ENCODE measurements at places on chromosomes 11 and 22.
A peak's percentile ranks its signal among the peaks of the same experiment; 100 is the strongest.

DNA sequence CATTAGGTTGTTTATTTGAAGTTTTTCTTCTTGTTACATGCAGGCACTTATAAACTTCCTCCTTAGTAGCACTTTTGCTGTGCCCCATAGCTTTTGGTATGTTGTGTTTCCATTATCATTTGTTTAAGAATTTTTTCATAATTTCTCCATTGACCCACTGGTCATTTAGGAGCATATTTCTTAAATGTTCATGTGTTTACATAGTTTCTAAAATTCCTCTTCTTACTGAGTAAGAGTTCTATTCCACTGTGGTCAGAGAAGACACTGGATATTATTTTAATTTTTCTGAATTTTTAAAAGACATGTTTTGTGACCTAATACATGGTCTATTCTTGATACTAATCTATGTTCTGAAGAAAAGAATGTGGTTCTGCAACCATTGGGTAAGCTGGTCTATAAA, 333.0 kb downstream of the DDX10 start:
- DNase-seq: no peak

- DNase-seq: no peak
Measured at GRCh38 chr11:18404062-18404461, 8.1 kb upstream of the LDHC start.

- DNase-seq: no peak
Measured at GRCh38 chr11:114556135-114556534, 3.5 kb downstream of the NXPE1 start.

GRCh38 chr22:40241200-40241763, 63.6 kb downstream of the TNRC6B start:
- DNase-seq: no peak

DNA sequence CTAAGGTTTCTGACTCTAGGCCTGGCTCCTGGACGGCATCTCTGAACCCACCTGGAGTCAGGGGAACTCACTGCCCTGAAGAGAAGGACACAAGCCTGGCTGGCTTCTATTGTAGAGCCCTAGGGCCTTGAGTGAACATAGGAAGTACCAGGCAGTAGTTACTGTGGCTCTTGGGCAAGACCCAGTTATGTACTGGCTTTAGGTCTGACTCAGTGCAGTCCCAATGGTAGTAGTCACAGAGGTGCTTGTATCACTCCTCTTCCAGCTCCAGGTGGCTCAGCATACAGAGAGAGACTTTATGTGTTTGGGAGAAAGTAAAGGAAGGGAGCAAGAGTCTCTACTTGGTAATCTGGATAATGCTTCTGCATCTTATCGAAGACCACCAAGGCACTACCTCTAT, 13.9 kb upstream of the PAK1 start:
- no peak for DNase-seq

DNA sequence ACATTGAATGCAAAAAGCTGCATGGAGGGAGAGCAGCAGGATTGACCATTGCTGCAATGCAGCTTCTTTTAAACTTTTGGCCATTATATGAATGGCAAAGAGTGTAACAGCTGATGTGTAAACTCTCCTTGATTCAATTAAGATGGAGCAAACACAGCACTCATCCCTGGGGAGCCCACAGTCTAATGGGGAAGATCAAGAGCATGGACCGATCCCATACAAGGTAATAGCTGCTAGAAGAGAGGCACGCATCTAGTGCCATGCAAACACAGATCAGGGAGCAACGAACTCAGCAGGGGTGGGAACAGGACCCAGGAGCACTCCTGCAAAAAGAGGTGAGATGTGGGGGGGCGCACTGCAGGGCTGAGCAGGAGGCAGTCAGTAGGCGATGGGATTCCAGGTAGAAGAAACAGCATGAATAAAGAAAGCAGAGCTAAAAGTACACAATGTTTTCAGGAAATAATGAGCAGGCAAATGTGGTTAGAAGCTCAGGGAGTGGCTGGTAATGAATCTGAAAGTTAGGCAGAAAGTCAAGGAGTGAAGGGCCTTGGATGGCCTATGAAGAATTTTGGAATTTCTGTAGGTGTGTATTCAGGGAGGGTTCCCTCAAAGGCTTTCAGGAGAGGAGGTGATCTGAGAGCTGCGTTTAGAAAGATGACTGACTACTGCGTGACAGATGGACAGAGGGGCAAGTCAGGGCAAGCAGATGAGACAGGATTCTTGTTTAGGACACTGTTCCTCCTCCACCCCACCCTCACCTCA, 17.2 kb upstream of the BMAL1 start:
- no peak for DNase-seq

DNA sequence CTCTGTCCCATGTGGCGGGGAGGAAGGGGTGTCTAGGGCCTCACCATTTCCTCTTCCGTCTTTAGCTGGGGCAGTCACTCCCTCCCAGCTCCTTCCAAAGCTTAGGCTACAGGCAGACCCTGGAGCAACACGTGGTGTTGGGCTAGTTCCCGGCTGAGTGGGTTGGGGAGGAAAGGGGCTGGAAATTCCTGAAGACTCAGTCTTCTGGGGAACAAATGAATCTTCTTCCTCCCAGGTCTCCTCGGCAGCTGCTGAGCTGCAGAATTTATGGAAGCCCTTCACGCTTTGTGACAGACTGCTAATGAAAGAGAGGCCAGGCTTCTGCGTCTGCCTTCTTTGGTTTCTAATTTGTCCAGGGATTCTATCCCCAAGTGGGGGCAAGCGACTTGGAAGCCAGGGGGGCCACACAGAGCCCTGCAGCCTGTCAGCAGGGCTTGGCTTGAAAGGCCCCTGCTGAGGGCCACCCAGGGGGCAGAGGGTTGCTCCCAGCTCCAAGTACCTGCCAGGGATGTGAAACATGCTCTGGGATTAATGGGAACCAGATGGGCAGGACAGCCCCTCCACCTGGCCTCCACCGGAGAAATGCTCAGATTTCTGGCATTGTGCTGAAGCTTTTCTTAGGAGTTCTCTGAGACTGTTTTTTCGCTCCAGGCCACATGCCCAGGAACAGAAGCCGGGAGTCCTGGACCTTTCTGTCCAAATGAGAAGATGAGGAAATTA, 123.1 kb downstream of the PKNOX2 start:
- no peak for DNase-seq

DNA sequence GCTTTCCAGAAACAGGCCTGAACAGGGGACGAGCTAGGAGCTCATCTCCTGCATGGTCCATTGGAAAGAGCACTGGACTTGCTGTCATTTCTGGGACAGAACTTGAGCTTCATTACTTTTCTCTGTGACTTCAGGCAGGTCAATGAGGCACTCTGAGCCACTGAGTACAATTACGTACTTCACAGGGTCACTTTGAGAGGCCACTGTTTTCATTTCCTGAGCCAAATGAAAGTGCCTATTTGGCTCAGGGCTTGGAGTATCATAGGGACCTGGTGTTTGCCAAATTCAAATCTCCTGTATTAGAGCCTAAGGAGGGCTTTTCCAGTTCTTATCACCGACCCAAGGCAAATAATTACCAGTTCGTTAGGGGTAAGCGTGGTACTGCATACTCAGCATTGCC, 319.3 kb downstream of the CADM1 start:
- DNase-seq: no peak

- DNase-seq: no peak
Measured at GRCh38 chr22:48481748-48482147, 1345.9 kb downstream of the BRD1 start.

DNA sequence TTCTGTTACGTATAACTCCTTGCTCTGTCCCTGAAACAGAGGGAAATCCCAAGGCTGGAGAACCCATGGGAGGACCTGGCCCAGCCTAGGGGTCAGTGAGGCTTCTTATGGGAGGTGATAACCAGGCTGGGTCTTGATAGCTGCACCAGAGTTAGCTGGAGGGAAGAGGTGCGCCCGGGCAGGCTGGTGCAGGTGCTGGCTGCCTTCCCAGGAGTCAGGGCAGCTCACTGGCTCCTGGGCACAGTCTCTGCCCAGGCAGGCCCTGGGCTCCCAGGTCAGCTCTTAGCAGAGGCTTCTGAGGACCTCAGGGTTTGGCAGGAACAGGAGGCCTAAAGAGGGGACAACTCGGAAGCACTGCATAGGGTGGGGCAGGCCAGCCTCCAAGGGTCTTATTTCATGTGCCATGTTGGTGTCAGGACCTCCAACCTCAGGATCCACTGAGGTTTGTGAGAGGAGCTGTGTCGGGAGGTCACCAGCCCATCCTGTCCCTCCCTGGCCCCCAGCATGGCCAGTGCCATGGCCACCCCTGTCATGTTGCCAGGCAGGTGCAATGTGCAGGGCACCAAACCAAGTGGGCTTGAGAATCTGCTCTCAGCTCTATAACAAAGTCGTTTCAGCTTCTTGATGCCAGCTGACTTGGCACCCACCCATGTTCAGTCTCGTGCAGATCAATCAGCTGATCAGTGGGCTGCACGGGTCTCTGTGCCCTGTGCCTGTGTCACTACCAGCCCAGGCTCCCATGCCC, 20.5 kb upstream of the CELSR1 start:
- DNase-seq: no peak

DNA sequence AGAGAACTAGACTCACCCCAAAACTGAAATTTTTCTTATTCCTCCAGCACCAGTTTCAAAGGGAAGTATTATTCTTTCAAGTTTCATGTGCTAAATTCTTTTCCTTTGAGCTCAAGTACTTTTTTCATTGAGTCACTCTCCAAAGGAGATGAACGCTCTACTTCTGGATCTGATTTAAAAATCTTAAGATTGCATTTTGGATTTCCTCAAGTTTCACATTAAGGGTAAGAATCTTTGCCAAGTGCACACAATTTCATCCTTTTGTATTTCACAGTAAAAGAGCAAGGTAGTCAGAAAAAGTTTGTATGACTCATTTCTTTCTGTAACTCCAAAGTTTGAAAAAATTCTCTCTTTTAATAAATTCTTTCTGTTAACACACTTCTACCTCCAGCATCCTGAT, 435.5 kb downstream of the RAB38 start:
- DNase-seq: no peak

DNA sequence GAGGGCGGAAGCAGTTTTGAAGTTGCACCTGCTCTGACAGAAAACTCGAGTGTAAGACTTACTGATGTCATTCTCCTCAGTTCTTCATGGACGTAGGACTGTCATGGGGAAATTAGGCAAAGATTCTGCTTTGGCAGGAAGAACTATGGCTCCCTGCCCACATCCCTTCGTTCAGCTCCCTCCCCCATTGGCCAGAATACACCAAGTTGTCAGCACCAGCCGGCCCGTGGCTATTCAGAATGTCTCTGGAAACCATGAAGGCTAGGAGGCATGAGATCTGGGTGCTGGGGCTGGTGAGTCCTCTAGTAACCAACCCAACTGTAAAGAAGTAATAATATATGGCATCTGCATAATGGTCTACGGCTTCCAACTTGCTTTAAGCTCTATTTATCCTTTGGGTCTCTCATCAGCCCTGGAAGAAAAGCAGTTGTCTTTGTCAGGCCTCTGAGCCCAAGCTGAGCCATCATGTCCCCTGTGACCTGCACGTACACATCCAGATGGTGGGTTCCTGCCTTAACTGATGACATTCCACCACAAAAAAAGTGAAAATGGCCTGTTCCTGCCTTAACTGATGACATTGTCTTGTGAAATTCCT, 74.1 kb downstream of the PIWIL4 start:
- no peak for DNase-seq

- DNase-seq: no peak
Measured at GRCh38 chr22:26443901-26444690, 15.0 kb downstream of the ASPHD2 start.

- DNase-seq: no peak
Measured at GRCh38 chr22:47032091-47032943, 269.9 kb downstream of the TBC1D22A start.

DNA sequence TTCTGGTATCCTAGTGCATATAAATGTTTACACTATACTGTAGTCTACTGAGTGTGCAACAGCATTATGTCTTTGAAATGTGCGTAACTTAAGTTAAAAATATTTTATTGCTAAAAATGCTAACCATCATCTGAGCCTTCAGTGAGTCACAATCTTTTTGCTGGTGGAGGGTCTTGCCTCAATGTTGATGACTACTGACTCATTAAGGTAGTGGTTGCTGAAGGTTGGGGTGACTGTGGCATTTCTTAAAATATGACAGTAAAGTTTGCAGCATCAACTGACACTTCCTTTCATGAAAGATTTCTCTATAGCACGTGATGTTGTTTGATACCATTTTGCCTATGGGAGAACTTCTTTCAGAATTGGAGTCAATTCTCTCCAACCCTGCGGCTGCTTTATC, 8.5 kb upstream of the CREBZF start:
- DNase-seq: no peak

- no peak for DNase-seq
Measured at GRCh38 chr11:6657346-6657745, 1.7 kb upstream of the DCHS1 start.

GRCh38 chr11:64034411-64034811, 1.3 kb upstream of the FLRT1 start:
- DNase-seq: no peak

- DNase-seq: no peak
Measured at GRCh38 chr11:12494699-12495098, 117.3 kb downstream of the PARVA start.

GRCh38 chr11:84247926-84248325, 961.8 kb upstream of the CCDC90B start:
- no peak for DNase-seq

DNA sequence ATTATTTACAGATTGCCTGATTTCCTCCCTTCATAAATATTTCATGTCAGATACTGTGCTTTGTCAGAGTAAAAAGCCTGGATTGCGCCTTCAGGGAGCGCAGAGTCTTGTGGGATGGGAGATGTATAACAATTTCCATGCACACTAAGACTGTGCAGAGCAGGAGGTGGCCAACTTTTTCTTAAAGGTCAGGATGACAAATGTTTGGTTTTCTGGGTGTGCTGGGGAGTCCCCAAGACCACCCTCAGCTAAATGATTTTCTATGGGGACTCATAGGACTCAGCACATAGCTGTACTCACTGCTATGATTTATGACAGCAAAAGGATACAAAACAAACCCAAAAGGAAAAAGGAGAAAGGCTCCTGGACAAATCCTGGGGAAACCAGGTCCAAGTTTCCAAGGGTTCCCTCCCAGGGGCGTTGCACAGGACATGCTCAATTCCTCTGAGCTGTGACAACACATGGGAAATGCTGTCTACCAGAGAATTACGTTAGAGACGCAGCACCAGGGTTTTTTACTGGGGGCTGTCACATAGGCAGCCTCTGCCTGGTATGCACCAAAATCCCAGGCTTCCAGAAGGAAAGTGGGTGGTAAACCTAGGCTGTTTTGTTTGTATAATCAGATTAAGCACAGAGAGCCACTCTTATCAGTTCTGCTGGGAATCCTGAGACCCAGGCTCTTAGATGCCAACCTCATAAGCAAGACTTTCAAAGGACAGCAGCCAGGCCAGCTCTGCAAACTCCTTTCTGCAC, 59.1 kb downstream of the CSNK2A3 start:
- DNase-seq: no peak

DNA sequence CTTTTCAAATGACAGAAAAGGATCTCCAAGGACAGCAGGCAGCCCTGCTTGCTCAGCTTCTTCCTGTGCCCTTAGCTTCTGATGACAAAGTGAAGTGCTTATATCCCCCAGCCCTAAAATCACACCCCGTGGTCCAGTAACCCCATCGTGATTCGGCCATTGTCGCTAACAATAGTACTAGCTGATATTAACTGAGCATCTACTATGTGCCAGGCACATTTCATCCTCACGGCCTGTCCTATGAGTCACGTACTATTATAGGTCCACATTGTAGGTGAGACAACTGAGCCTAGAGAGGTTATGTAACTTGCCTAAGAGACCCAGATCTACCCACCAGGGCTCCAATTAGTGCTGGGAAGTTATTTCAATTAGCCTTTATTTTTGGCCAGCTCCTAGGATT, 6.1 kb downstream of the SCN4B start:
- DNase-seq: no peak

- DNase-seq: no peak
Measured at GRCh38 chr11:61002598-61002997, 31.1 kb downstream of the CD6 start.

- DNase-seq: peak; percentile 41
Measured at GRCh38 chr22:30423301-30423958, 2.1 kb upstream of the MTFP1 start.
